HFFc6 (cell line): ENCODE measurements at places on chromosomes 5 and 9. TPM values are rescaled to one million over a fixed set of nuclear protein-coding genes. Genes with fewer than 3 reads are reported as not detected.
A peak's percentile ranks its signal among the peaks of the same experiment; 100 is the strongest.

ZBTB26 gene
- 4.2 to 5.6 TPM (median 4.9 TPM) in 3 replicates for total RNA-seq

BARHL1 gene
- not detected in 2 replicates for total RNA-seq

FAM221B gene
- not detected in 3 replicates for total RNA-seq

SPATA31A3 gene
- total RNA-seq, result not detected in 3 replicates

CATSPER3 gene
- 0.14 to 0.29 TPM in 2 of 3 replicates, not detected in the other for total RNA-seq

ZBED3 gene
- 1.9 to 2.8 TPM (median 2.5 TPM) in 3 replicates for total RNA-seq

COL15A1 gene
- 0.18 to 0.41 TPM (median 0.20 TPM) in 3 replicates for total RNA-seq

RLN1 gene
- not detected in 3 replicates for total RNA-seq

SPATA6L gene
- 0.41 to 0.70 TPM (median 0.53 TPM) in 3 replicates for total RNA-seq

LECT2 gene
- total RNA-seq, result not detected in 3 replicates

- no peak for DNase-seq
Measured at GRCh38 chr5:172626031-172626581, 15.0 kb upstream of the NEURL1B start.

GRCh38 chr9:101639311-101639710 lies 44.5 kb upstream of the PPP3R2 start:
- no peak for DNase-seq

- DNase-seq, result peak; percentile 10
Measured at GRCh38 chr9:112665347-112665746, 52.6 kb downstream of the INIP start.

DNA sequence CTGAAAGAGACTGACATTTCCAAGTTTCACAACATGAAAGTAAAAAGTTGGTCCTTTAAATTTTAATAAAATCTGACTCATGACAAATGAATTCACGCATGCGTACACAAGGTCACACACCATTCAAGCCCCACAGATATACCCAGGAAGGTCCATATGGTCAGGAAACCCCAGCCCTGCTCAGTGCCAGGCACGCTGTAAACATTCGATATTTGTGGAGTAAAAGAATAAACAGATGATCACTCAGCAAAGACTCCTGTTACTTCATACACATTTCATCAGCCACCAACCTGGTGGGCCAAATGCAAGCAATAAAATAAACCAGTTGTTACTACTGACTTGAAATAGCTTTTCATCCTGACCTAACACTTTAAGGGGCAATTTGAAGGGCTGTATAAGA lies 158.0 kb upstream of the RETREG1 start:
- no peak for DNase-seq

DNA sequence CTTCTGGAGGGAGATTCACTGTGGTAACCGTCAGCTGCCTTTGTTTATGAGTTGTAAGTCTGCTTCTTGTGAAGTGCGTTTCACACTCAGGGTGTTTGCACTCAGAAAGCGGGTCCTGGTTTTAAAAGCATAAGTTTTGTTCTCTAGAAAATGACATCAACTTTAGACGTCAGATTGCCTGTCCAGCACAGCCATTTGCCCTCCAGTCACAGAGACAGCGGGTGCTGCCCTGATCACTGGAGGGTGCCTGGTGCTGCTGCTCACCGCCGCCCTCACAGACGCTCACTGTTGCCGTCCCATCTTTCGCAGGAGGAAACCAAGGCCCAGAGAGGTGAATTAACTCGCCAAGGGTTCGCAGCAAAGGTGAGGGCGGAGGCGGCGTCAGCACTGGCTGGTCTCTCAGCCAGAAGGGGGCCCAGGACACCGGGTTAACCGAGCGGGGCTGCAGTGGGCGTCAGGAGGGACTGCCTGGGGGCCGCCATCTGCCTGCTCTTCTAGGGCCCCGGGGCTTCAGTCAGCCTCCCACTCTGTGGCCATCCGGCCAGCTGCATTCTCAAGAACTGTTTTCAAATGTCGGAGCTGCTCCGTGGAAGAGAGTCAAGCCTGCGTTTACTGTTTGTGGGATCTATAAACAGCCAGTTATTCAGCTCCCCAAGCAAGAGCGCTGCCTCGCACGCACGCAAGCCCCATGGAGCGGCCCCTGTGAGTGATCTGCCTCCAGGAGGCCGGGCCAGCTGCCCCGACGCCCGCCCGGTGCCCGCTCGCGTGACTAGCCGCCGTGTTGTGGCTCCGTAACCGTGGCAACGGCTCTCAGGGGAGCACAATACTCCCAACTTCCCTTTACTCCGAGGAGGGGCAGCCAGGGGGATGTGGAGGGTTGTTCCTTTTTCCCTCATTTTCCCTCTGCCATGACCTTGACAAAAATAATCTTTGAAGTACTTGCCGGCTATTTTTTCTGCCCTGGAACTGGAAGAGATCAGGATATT lies 43.4 kb upstream of the EXOC3 start:
- peak; percentile 98 for DNase-seq

DNA sequence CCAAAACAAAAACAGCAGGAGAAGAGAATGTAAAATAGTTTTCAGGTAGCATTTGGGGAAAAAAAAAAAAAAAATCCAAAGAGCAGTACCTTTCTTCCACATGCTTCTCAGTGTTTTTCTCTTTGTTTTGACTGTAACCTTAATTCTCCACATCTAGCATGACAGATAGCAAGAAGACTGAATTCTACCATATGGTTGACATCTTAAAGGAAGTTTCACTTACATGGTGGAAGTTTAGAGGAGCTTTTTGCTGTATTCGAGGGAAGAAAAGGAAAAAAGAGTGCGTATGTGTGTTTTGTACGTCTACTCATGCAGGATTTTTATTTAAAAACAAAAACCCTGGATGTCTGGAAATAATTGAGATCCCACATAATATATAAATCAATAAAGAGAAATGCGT lies 604.8 kb downstream of the CCDC171 start:
- no peak for DNase-seq

DNA sequence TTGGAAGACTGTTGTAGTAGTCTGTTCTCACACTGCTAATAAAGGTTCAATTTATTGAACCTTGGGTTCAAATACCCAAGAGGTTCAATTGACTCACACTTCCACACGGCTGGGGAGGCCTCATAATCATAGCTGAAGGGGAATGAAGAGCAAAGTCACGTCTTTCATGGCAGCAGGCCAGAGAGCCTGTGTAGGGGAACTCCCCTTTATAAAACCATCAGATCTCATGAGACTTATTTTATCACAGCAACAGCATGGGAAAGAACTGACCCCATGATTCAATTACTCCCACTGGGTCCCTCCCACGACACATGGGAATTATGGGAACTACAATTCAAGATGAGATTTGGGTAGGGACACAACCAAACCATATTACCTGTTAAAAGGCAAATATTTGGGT lies 268.2 kb downstream of the TMEM167A start:
- no peak for DNase-seq

DNA sequence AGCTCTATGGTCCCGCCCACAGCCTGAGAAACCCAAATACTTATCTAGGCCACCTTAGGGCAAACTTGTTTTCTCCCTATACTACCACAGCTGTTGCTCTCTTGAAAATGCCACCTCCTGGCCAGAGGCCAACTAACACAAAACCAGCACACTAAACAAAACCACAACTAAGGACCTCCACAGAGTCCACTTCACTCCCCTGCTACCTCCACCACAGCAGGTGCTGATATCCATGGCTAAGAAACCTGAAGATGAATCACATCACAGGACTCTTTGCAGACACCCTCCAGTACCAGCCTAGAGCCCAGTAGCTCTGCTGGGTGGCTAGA lies 108.4 kb downstream of the ALDH1A1 start:
- DNase-seq, result no peak

DNA sequence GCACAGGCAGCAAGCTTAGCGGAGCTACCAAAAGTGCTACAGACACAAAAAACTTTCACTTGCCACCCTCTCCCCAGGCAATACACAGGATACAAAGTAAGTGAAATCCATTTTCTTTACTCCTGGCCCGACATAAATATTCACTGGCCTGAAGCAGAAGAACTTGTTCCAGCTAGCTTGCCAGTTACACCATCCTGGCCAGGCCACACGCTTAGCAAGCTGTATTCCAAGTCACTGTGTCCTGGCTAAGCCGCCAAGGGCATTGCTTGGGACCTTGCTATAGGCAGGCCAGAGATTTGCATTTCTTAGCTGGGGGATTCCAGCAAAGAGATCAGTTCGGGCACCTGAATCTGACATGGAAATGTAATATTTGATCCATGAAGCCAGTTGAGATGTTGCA lies 71.0 kb upstream of the SLC1A3 start:
- no peak for DNase-seq

GRCh38 chr5:139494256-139494655 lies 11.7 kb upstream of the STING1 start:
- DNase-seq, result no peak

- DNase-seq, result no peak
Measured at GRCh38 chr9:76846297-76846696, 59.6 kb downstream of the PRUNE2 start.

GRCh38 chr5:136012041-136012804 lies 16.6 kb upstream of the TGFBI start:
- no peak for DNase-seq

DNA sequence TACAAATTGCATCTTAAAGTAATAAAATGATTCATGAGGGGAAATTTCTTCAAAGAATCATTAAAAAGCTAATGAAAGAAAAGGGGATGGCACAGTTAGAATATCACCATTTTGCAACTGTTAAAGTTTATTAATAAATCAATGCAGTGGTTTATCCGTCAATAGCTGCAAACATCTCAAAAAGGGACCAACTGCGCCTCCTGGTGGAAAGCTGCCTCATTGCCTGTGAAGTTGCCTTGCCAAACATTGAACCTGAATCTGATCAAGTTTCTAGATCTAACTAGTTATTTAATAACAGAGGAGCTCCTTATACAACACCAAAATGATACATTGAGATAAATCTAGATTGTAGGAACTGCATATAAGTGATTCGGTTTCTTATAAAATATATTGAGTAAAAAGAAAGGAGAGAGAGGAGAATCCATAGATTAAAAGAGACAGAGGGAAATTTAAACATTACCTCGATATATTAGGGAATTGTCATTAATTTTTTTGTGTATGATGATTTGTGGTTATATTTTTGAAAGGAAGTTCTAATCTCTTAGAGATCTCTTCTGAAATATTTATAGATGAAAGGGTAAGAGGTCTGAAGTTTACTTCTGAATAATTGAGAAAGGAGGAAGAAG lies 6.9 kb upstream of the NDUFB6 start:
- DNase-seq, result peak; percentile 40

DNA sequence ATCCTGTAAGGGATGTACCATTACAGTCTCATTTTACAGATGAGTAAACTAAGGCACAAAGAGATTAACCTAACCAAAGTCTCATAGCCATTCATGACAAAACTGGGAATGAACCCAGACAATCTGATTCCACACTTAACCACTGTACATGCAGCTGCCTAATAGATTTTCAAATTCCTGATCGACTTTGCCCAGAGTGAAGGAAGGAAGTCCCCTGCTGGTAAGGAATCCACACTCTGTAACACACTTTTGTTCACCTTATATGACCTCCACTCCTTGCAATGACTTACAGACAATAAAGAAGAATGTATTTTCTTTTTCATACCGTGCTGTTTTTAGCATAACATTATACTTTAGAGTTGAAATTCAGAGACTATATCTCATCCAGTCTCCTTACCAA lies 31.3 kb upstream of the PLPP6 start:
- no peak for DNase-seq

- no peak for DNase-seq
Measured at GRCh38 chr5:13860146-13860545, 84.3 kb downstream of the DNAH5 start.

- no peak for DNase-seq
Measured at GRCh38 chr5:174790906-174791305, 66.5 kb downstream of the MSX2 start.

DNA sequence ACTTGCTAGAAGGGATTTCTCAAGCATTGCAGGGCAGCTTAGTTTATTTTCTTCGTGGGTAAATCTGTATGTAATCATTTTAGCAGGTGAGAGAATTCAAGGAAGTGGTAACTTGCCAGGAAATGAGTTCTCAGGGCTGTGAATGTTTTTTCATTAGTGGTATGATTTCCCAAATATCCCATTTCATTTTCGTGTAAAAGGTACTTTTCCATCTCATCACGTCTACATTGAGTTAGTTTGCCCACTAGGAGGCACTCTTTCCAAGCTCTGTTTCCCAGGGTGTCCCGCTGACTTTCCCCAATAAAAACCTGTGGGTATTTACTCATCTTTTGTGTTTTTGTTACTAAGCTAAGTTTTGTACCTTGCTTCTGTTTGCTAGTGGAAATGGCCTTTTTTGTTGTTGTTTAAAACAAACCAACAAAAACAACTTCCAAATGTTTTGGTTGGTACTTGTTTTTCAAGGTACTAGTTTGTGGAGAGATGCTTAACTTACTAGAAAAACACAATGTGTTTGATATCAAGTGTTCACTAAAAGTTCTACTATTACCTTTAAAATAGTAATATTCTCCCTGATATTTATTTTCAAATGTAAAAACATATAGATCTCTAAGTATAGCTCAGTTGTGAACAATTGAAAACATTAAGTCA lies 373.6 kb downstream of the ADGRV1 start:
- DNase-seq, result peak; percentile 57
